ENCODE measurements at places on chromosomes 3 and 15. TPM values are rescaled to one million over a fixed set of nuclear protein-coding genes. Genes with fewer than 3 reads are reported as not detected.
A peak's percentile ranks its signal among the peaks of the same experiment; 100 is the strongest.

- DNase-seq = peak; percentile 36
Observed at GRCh38 chr3:171809611-171809860, 747 bp downstream of the PLD1 start.

GRCh38 chr3:70517124-70517890 lies 204.9 kb upstream of the MDFIC2 start:
- no peak for DNase-seq

- DNase-seq = no peak
Observed at GRCh38 chr3:128131897-128132646, 8.5 kb upstream of the RUVBL1 start.

DNA sequence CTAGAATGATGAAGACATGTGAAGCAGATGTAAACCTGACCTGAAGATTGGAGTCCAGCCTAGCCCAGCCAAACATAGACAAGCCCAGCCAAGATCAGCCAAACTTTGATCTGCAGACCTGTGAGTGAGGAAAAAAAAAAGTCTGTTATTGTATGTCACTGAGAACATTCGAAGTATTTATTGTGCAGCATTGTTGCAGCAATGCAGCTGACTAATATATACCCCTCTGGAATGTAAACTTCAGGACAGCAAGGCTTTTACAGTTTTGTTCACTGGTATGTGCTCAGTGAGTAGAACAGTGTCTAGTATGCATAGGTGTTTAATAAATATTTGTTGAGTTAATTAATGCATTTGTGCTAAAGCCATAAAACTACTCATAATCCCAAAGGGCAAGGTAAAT lies 23.4 kb downstream of the TMEM202 start:
- DNase-seq = no peak

Gene FAM227B
- total RNA-seq = 9.7 TPM

DNA sequence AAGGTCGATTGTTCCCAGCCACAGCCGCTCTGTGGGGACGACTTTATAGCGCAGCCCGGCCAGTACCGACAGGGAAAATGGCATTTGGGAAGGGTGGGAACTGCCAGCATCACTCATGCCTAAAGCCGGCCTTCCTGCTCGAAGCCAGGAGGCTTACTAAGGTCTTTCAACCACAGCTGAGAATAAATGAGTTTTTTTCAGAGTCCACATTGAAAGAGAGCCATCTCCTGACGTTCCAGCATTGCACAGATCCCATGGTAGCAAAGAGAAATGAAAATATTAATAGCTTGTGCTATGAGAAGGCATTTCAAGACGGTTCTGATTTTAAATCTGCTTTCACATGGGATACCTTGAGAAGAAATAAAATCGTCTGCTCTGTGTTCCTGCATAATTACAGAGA lies 230.2 kb upstream of the IGF1R start:
- DNase-seq = no peak

GRCh38 chr3:150739877-150740645 lies 22.9 kb downstream of the SIAH2 start:
- DNase-seq = no peak

Gene PLD1
- 5.2 TPM for total RNA-seq

Gene CYP1A2
- total RNA-seq = not detected

DNA sequence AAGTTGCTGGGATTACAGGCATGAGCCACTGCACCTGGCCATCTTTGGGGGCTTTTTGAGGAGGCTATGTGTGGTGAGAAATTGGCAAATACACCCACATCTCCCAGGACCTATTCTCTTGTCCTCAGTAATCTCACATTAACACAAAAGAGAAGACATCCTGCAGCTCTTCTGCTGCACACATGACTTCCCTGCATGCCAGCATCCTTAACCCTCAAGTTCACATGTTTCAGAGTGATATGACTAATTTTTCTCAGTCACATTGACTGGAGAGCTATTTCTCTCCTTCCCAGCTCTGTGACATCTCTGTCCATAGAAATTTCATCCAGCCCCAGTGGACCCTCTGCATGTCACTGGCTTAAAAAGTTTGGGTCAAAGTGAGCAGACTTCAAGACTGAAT lies 1.9 kb upstream of the SKIC8 start:
- DNase-seq = no peak

DNA sequence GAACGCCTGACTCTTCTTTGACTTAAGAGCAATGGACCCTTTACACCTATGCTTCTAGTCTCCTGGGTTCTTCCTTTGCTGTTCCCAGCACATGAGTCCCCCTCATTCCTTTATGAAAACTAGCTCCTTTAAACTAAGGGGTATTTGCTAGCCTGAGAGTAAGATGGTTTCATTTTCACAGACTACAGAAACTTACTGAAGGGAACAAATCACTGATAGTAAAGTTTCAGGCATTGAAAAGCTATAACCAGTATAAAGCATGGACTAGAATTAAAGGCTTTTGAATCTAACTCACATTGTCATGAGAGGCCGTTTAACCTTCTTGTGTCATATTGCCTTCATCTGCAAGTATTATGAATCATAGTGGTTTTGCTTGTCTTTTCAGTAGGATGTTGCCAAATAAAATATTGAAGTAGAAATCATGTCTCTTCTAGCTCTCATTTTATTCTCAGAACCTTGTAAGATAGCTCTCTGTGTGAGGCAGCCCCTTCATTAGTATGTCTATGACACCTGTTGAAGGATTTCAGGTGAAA lies 765.9 kb downstream of the NR2F2 start:
- DNase-seq = no peak

DNA sequence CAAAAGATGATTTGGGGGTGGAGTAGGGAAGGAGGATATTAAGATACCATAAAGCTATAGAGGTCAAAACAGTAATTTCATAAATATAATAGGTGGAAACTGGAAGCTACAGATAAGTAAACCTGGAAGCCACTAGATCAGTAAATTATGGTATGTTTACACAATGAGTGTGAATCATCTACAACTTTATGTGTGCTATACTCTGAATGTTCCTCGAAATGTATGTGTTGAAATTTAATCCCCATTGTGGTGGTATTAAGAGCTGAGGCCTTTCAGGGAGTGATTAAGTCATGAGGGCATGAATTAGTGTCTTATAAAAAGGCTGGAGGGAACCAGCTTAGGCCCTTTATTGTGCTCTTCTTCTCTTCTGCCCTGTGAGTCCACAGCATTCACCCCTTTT lies 25.2 kb downstream of the EOMES start:
- no peak for DNase-seq

DNA sequence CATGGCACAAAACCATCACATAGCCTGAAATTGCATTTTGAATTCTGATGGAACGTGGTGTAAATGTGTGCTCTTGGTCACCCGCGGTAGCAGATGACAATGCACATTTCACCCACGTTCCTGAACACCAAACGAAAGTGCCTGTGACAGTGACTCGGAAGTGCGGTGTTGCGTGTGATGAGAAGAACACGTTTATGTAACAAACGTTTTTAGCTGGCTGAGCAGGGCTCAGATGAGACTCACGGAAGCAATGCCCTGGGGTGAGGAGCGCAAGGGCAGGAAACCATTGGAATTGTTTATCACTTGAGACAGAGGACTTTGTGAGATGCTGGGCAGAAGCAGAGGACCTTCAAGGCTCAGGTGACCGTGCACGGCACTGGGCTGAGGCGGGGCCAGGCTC lies 449.2 kb upstream of the CFAP20DC start:
- DNase-seq = no peak

DNA sequence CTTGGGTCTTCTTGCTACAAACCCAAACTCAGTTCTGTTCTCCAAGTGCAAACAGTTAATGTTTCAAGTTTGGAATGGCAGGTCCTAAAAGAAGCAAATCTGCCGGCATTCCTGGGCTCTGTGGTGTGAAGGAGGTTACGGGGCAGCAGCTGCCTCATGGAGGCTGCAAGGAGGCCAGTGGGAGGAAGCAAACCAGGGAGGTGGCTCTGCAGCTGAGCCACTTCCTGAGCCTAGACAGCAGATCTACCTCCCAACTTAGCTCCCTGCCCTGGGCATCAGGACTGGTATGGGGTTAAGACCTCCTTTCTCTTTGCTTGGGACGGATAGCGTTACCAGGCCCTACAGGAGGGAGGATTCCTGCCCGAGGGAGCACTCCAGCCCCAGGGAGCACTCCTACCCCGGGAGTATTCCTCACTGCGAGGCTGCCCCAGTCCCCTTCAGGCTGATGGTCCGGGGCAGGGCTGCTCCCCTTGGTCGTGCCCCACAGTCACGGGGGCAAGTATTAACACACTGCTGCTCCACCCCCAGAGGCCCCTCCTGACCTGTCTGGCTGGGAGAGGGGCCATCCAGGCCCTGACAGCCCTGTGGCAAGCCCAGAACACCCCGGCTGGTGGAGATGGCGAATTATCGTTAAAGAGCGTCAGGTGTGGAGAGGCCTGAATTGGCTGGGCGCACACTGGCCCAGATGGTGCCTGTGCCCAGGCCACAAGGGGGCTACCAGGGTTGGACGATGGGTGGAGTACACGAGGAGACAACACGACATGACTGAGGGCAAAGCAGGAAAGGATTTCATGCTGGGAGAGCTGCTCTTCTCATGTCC lies 129.9 kb downstream of the ATP10A start:
- no peak for DNase-seq

DNA sequence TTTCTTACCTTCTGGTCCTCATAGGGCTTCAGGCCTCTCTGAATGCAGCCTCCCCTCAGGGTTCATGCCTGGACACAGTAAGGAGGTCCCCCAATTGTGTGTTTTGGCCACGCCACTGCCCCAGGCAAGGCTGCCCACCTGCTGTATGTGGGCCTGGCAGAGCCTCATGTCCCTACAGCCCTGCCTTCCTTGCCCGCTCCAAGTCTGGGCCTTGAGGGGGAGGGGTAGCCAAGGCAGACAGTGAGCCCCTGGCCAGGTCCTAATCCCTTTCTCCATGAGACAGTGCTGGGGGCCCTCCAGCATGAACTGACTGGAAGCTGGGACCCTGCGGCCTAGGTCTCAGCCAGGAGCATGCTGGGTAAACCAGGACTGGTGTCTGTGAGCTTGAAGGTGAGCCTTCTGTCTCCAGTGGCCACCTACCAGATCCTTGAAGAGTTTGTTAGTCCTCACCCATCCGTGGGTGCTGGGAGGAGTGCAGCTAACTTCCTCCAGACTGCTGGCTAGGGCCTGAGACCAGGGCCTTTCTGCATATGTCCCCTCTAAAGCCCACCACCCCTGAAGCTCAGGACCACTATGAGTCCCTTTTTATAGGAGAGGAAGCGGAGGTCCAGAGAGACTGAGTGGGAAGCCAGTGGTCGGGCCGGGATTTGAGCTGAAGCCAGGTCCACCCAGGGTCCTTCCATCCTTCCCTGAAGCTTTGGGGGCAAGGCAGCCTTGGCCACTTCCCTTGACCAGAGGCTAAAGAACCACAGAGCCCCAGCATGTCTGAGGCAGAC lies 8.7 kb downstream of the ZBTB47 start:
- no peak for DNase-seq

DNA sequence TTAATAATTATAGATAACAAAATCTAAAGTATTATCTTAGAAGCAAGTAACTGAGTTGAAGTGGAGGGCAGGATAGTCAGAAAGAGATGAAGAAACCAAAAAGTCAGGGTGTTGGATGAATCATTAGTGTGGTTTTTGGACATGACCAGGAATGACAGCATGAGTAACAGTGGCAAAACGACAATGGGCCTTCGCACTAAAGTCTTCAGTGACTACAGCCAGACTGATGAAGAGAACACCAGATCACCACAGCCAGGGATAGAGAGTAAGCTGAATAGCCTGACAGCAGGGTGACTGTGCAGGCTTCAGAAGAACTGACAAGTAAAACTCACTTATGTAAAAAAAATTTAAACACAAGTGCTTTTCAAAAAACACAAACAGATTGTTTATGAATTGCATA lies 96.0 kb upstream of the MELTF start:
- DNase-seq = no peak

Gene TMEM45A
- total RNA-seq = 28.3 TPM

Gene TRANK1
- total RNA-seq = 0.12 TPM

DNA sequence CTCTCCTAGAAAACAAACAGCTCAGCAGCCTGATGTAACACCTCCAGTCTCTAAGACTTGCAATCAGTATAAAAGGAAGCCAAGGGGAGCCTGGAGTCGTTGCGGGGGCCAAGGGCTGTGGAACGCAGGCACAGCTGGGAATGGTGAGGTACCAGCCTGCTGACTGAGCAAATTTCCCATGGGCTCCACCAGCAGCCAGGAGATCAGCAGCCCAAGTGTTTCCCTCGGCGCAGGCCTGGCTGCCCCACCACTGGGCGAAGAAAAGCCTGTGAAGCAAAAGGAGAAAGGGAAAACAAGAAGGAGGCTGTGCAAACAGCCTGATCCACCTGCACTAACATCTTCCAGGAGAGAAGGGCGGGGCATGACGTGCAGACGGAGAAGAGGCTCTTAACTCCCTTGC lies 155.3 kb downstream of the SHQ1 start:
- DNase-seq = no peak

DNA sequence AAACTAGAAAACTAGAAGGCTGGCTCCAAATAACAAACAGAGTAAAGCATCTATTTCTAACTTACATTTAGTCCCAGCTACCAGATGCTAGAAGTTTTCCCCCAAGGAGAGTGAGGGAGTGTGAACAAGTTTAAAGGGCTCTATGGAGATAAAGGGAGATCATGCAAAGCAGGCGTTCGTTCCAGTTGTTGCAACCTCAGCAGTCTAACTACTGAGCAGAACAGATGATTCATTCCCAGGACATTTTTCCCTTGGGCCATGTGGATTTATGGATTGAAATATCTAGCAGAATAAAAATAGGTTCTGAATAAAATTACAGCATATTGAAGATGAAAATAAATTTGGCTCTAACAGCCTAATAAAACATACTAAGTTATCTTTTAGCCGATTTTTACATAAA lies 154.8 kb upstream of the TTC14 start:
- DNase-seq = no peak

Gene ANKRD34C
- total RNA-seq = not detected

Data from SJCRH30 (cell line).